Activated T-helper 1 cell treated with anti-CD3 and anti-CD28 coated beads, Interleukin-2, amount 50 U/mL, for 16 hours (primary cell): ENCODE measurements at places on chromosomes 12 and 14.
A peak's percentile ranks its signal among the peaks of the same experiment; 100 is the strongest.

- DNase-seq, result no peak
Observed at GRCh38 chr12:78645956-78646355, 218.6 kb upstream of the SYT1 start.

GRCh38 chr12:86669010-86669409 lies 412.8 kb upstream of the MGAT4C start:
- DNase-seq, result no peak

- no peak for DNase-seq
Observed at GRCh38 chr14:103765526-103765925, 49.9 kb downstream of the ZFYVE21 start.

- DNase-seq, result peak; percentile 87
Observed at GRCh38 chr12:112418608-112419296, at the start of gene PTPN11. TSS of gene PTPN11 (plus strand) at chr12:112418947. CDS start at chr12:112419112, 165 bp downstream.

DNA sequence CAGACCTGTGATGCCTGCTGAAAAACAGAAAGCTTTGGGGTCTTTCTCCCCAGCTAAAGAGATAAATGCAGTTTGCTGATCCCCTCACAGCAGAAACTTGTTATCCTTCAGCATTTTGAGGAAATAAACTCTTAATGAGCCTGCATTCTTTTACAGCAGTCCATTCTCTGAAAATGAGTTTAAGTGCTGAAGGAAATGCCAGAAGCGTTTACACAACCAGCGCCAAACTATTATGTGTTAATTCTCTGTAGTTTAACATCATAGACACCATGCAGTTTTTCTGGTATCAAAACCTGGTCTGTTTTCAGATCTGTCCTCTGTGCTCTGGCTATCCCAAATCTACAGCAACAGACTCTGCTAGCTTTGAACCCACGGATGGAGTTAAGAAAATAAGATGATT lies 291.3 kb downstream of the NPAS3 start:
- DNase-seq, result no peak

GRCh38 chr12:103930787-103931735 lies 851 bp downstream of the HSP90B1 start:
- DNase-seq, result no peak

- no peak for DNase-seq
Observed at GRCh38 chr12:51351913-51352532, 5.5 kb upstream of the CELA1 start.

GRCh38 chr14:75771595-75771994 lies 110.5 kb downstream of the TTLL5 start:
- no peak for DNase-seq

DNA sequence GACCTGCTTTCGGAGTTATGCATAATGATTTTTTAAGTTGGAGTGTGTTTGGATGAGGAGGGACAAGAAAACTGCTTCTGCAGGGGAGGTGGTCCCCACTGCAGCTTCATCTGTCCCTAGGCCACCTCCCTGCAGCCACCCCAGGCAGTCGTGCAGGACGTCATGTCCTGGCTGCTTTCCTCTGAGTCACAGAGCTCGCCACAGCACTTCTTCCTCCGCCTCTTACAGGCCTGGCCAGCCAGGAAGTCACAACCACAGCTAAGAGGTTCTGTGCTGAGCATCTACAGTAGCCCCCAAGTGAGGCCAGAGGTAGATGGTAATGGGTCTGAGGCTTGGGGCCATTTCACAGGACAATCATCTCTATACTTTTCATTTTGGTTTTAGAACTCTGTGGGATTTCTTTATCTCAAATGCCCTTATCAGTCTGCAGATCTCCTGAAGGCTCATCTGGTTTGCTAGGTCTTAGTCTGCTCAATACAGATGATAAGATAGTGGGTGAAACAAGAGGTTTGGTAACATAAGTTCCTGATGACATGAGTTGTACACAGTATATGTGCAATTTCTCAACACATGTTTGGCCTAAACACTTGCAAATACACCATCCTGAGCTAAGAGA lies 106.4 kb downstream of the ARF6 start:
- DNase-seq, result peak; percentile 40

DNA sequence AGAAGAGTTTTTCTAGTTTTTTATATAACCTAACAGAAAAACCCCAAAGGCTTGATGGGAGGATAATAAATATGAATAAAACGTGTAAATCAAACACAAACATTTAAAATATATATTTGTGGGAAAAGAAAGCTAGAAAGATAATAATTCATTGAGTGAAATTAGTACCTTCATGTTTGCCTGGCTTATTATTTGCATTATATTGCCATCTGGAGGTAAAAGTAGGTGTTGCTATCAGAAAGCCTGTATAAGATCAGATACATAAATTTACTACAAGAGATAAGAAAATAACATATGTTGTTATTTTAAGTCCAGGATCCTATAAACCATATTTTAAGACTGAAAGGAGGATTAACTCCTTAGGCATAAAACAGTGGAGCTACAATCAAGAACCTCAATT lies 77.7 kb downstream of the NTS start:
- no peak for DNase-seq

- DNase-seq, result no peak
Observed at GRCh38 chr12:96669786-96670185, 180.4 kb downstream of the CFAP54 start.

- no peak for DNase-seq
Observed at GRCh38 chr12:100123316-100124095, 19.2 kb downstream of the BLTP3B start.

DNA sequence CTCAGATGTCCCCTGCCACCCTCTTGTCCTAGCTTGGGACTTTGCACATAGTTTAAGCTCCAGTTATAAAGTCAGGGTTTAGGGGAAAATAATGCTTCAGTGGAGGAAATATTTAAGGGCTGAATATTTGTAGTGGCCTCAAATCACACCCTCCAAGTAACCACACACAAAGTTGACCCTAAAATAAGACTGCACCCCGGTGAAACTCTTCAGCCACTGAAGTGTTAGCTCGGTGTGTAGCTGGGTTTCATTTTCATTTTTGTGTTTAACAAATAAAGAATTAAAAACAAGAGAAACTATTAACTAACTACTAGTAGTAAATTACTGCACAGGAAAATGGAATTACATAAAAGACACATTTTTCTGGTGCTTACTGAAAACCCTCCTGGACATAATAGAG lies 14.8 kb upstream of the BCL11B start:
- DNase-seq, result no peak
